ENCODE measurements at places on chromosomes 16 and 17.

GRCh38 chr17:45018848-45019711 is 32.4 kb downstream of the DCAKD start:
- DNase-seq = peak; percentile 48

DNA sequence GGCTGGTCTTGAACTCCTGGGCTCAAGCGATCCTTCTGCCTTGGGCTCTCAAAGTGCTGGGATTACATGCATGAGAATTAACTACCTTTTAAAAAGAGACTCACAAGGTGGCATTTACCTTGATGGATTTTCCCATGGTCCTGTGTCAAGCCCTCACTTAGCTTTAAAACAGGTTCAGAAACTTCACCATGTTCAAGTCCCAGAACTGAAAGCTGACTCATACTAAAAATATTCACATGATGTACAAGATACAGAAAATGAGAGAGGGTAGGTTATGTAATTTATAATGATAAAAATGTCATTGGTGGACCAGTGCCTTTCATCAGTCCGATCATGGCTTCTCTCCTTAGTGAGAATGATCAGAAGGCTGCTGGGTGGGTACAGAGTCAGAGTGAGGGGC is 4.3 kb upstream of the AKAP1 start:
- peak; percentile 44 for DNase-seq

- no peak for DNase-seq
These were observed 661.9 kb upstream of the SALL1 start for GRCh38 chr16:51812945-51813344.

GRCh38 chr16:86794216-86794864 is 216.0 kb downstream of the FOXL1 start:
- no peak for DNase-seq

GRCh38 chr17:66301367-66301863 is 998 bp upstream of the PRKCA start:
- DNase-seq = no peak

DNA sequence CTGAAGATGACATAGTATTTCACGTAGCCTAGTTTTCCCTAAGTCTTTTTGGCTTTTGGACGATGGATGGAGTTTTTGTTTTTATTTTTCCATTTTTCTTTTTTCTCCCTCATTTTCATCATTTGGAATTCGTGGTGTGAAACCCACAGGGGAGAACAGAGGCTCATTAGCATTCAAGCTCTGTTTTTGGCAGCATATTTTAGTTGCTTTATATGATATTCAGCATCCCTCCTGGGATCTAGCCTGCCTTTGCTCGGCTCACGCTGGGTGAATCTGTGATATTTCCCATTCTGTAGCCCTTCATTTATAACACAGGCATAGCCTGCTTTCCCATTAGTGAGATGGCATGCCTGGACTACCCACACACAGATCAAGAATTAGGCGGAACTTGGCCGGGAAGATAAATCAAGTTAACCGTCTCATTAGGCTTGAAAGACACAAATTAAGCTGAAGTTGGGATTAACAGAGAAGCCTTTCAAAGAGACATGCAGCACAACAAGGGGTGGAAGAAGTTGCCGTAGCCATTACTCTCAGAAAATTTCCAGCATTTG is 20.1 kb upstream of the CLEC19A start:
- DNase-seq = no peak

- no peak for DNase-seq
These were observed 596.3 kb upstream of the CA10 start for GRCh38 chr17:52754838-52755237.

- no peak for DNase-seq
These were observed 500 bp downstream of the COX6A2 start for GRCh38 chr16:31427441-31428278.

GRCh38 chr17:44773140-44773539 is 14.4 kb downstream of the ADAM11 start:
- DNase-seq = no peak
